ENCODE measurements at places on chromosomes 1 and 21.

DNA sequence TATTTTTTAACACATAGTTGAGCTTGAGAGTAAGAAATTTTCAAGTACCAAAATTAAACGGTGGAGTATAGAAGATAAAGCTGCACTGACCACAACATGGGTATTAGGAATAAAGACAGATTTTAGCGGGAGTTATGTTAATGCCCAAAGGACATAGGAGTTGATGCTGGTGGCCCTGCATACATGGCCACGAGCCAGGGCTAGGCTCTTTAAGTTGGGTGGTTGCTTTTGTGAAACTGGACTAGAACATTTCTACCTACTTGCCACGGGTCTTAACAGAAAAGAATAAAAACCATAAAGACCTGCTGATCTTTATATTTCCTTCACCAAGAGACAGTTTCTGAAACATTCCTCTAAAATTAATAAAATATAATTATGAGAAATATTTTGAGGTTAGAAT lies 14.9 kb downstream of the EDEM3 start:
- no peak for DNase-seq

GRCh38 chr1:86762336-86762735 lies 58.0 kb downstream of the SH3GLB1 start:
- DNase-seq: no peak

- no peak for DNase-seq
Observed at GRCh38 chr1:53107090-53107489, 35.3 kb downstream of the SLC1A7 start.

DNA sequence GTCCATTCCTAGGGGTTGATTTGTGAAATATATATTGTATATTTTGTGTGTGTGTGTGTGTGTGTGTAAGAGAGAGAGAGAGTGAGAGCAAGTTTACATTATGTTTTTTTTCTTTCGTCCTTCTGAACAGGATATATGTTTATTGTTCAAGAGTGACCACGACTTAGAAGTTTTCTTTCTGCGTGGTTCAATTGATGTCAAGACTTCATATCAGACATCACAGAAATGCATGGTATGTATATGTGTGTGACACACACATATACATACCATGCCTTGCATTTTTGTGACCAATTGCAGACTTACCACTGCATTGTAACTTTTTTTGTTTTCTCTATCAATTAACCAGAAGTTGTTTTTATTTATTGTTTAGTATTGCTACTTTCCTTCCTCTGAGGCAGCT lies 2.5 kb downstream of the RASAL2 start:
- no peak for DNase-seq

All from effector CD4-positive, alpha-beta T cell (primary cell).